ENCODE measurements at places on chromosomes 2 and 18. TPM values are rescaled to one million over a fixed set of nuclear protein-coding genes. Genes with fewer than 3 reads are reported as not detected.

Gene FAM117B
- 2.6 TPM for total RNA-seq

Gene SH2D6
- not detected for total RNA-seq

Gene ADAM23
- total RNA-seq = 4.5 TPM

Gene KLHL30
- total RNA-seq = not detected

Gene ARHGEF33
- 0.19 TPM for total RNA-seq

Gene CASP8
- total RNA-seq = 6.2 TPM

Gene HTR2B
- 1.3 TPM for total RNA-seq

Gene GREB1
- 0.19 TPM for total RNA-seq

Gene CEP68
- 31.0 TPM for total RNA-seq

Gene GKN1
- not detected for total RNA-seq

Gene ZSWIM2
- 0.10 TPM for total RNA-seq

Gene UGT1A5
- total RNA-seq = not detected

Gene TMEM169
- 0.48 TPM for total RNA-seq

Gene LAMA3
- total RNA-seq = 6.5 TPM

Gene CFAP65
- not detected for total RNA-seq

Gene DSC1
- total RNA-seq = not detected

Gene STARD6
- total RNA-seq = 0.33 TPM

Gene PAX3
- total RNA-seq = not detected

Gene RTP5
- total RNA-seq = not detected
